ENCODE measurements at places on chromosomes 7 and 10. TPM values are rescaled to one million over a fixed set of nuclear protein-coding genes. Genes with fewer than 3 reads are reported as not detected.

Gene DGKI
- 1.4 TPM for total RNA-seq

Gene GALNT17
- total RNA-seq: 78.1 TPM

Gene RAPGEF5
- 9.4 TPM for total RNA-seq

Gene GPR37
- not detected for total RNA-seq

Gene PLEKHS1
- total RNA-seq: not detected

Gene GPER1
- 3.6 TPM for total RNA-seq

Gene INA
- total RNA-seq: not detected

Gene TCERG1L
- total RNA-seq: not detected

Gene SPACDR
- total RNA-seq: 0.35 TPM

Gene SLC12A9
- 10.2 TPM for total RNA-seq

Gene UNCX
- total RNA-seq: not detected

Gene SLC29A4
- 4.0 TPM for total RNA-seq

Gene AS3MT
- 14.6 TPM for total RNA-seq

Gene SNX8
- 18.8 TPM for total RNA-seq

Gene TRIM4
- total RNA-seq: 6.2 TPM

Gene GHRHR
- total RNA-seq: not detected
